ENCODE measurements at places on chromosomes 12 and 14.

DNA sequence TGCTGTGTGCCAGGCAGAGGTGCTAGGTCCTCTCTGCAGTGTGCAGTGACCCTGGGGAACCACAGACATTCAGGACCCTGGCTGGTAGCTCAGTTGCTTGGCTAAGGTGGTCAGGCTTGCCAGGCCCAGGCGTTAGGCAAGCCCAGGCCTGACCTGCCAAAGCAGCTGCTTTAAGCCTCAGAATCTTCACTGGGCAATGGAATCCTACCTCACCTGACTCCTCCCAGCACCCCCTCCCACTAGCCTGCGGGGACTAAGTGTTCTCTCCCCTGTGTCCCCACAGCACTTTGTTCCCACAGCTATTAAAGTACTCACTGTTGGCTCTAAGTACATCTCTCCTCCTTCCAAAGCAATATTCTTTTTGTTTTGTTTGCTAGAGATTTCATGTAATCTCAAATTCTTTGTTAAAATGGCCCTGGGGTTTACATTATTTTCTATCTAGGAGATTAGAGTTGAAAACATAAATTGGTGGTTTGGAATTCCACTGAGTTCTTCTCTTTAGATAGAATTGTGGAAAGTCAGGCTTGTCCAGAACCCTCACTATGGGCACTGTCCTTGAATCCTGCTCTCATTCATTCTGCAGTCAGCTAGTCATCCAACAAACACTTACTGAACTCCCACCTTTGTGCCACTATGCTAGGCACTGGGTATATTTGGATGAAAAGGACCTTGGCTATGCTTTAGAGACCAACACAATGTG is 44.4 kb downstream of the DGLUCY start:
- no peak overlapping the region for H3K4me3 ChIP-seq
- H3K27me3 ChIP-seq, result no peaks in the 10 kb centered on the region
- no peak overlapping the region for H3K27ac ChIP-seq
- no peaks in the 10 kb centered on the region for H3K4me1 ChIP-seq

DNA sequence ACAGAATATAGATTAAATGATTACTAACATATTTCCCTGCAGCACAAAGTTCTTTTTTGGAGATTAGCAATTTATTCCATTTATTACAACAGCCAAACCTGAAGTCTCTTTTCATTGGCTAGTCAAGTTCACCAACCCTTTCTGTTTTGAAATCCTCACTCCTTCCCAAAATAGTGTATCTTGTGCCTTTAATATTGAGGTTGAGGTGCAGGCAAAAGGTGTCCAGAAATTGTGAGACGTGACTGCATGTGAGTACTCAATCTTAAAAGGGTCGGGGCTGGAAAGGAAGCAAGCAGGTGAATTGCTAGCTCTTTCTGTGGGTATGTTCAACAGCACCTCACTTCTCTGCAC is 11.1 kb upstream of the FOXN3 start:
- no peaks in the 10 kb centered on the region for H3K27me3 ChIP-seq
- no peak for DNase-seq
- H3K36me3 ChIP-seq, result peaks cover 3% of the 10 kb centered on the region
- no peak overlapping the region for H3K4me3 ChIP-seq
- peak overlapping the region; percentile 88 for H3K27ac ChIP-seq
- H3K4me1 ChIP-seq, result peaks cover 78% of the 10 kb centered on the region

DNA sequence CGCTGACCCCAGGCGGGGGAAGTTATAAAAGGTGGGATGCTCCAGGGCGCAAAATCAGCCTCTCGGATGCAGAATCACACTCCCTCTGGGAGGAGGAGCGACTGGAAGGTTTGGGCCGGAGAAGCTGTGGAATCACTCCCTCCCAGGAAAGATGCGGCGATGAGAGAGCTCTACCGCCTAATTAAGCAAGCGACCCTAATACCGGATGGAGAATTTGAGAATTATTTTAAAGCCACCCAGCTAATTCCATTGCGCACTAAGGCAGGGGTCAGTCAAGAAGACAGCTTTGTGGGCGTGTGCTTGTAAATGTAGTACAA is 1.9 kb downstream of the COL2A1 start:
- H3K27ac ChIP-seq, result 0 out of 2 replicates have a peak overlapping the region, but pooled peaks have one; percentile 49
- H3K27me3 ChIP-seq, result peaks cover 100% of the 10 kb centered on the region
- H3K36me3 ChIP-seq, result no peaks in the 10 kb centered on the region
- peaks cover 67% of the 10 kb centered on the region for H3K4me1 ChIP-seq
- peak overlapping the region; percentile 81 for H3K4me3 ChIP-seq

GRCh38 chr12:15636060-15636890 is 152.9 kb downstream of the EPS8 start:
- peaks cover 12% of the 10 kb centered on the region for H3K4me1 ChIP-seq
- no peak overlapping the region for H3K4me3 ChIP-seq
- H3K27ac ChIP-seq, result no peak overlapping the region
- H3K27me3 ChIP-seq, result no peaks in the 10 kb centered on the region
- no peak for DNase-seq

DNA sequence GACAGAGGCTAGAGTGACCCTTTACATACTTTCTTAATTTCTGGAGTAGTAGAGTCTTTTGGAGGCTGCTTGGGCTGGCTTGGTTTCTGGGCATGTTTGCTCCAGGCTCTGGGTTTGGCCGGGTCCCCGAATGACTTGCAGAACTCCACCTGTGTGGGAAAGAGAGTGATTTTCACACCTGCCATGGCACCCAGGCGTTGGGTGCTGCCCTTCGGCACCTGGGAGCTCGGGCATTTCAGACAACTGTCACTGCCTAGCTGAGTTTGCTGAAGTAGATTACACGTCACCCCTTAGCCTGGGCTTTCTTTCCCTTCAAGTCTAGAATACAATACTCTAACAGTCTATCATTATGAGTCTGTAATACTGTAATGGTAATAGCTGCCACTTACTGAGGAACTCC is 6.1 kb downstream of the RBM19 start:
- H3K4me3 ChIP-seq, result no peak overlapping the region
- H3K27me3 ChIP-seq, result no peaks in the 10 kb centered on the region
- H3K36me3 ChIP-seq, result peaks cover 46% of the 10 kb centered on the region
- no peak for DNase-seq

DNA sequence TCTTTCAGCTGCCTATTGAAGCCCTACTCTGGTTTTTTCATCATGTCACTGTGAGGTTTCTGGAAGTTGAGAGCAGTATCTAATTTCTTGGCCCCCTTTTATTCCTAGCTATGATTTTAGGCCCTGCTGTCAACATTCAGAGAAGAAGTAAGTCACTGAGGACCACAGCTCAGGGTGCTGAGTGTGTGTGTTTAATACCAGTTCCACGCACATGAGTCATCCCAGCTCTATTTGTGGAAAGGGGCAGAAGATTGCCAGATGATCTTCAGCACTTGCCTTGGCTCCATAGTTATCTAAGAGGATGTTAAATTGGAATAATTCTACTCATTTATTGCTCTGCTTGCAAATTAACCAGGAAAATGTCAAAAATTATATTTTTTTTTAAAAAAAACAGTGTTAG is 65.5 kb upstream of the SLC38A4 start:
- no peak for DNase-seq
- H3K4me1 ChIP-seq, result no peaks in the 10 kb centered on the region
- no peak overlapping the region for H3K27ac ChIP-seq
- no peaks in the 10 kb centered on the region for H3K36me3 ChIP-seq

GRCh38 chr12:104003596-104003995 is 37.9 kb downstream of the TDG start:
- DNase-seq, result no peak
- 0 out of 2 replicates have a peak, but pooled peaks cover 3% of the 10 kb centered on the region for H3K4me1 ChIP-seq
- peaks cover 2% of the 10 kb centered on the region for H3K27me3 ChIP-seq
- no peak overlapping the region for H3K4me3 ChIP-seq
- H3K36me3 ChIP-seq, result no peaks in the 10 kb centered on the region

DNA sequence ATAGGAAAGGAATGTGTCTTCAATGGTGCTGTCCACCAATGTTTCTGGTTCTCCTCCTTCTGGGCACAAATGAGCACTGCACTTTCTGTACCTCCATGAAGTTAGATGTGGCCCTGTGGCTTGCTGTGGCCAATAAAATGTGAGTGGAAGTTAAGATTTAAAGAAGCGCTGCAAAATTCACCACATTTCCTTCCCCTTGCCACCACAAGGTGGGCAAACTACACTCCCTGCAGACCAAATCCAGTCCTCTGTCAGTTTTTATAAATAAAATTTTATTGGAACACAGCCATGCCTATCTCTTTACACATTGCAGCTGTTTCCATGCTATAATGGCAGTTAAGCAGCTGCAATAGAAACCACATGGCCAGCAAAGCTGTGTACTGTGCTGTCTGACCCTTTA is 141.4 kb upstream of the TMPO start:
- H3K4me1 ChIP-seq, result peaks cover 20% of the 10 kb centered on the region
- H3K27ac ChIP-seq, result no peak overlapping the region
- DNase-seq, result no peak
- H3K36me3 ChIP-seq, result no peaks in the 10 kb centered on the region
- H3K27me3 ChIP-seq, result no peaks in the 10 kb centered on the region

DNA sequence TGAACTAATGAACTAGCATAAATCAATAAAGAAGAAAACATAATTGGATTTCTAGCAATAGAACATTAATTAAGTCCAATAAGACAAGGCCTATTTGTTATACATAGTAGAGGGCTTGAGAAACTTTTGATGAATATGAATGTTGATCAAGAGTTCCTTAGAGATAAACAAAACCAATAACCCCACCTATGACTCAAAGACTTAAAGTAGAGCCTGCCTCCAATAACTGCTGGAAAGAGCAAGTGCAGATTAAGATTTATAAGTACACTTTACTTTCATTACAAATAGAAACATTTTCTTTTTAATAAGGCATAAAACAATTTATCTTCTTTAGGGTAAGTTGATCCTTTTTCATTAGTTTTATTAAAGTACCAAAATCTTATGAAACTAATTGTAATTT is 185.7 kb downstream of the SRGAP1 start:
- H3K4me3 ChIP-seq, result no peak overlapping the region
- no peak overlapping the region for H3K27ac ChIP-seq
- no peak for DNase-seq
- H3K4me1 ChIP-seq, result peaks cover 13% of the 10 kb centered on the region

- H3K27ac ChIP-seq, result no peak overlapping the region
- no peak for DNase-seq
- H3K27me3 ChIP-seq, result no peaks in the 10 kb centered on the region
- H3K4me1 ChIP-seq, result no peaks in the 10 kb centered on the region
- peaks cover 5% of the 10 kb centered on the region for H3K36me3 ChIP-seq
Observed at GRCh38 chr12:106889326-106889725, 66.4 kb upstream of the TMEM263 start.

Data from WTC11 (cell line).